Activated naive CD4-positive, alpha-beta T cell treated with anti-CD3 and anti-CD28 coated beads, Interleukin-2, amount 50 U/mL, for 16 hours (primary cell): ENCODE measurements at places on chromosomes 1 and 21.

DNA sequence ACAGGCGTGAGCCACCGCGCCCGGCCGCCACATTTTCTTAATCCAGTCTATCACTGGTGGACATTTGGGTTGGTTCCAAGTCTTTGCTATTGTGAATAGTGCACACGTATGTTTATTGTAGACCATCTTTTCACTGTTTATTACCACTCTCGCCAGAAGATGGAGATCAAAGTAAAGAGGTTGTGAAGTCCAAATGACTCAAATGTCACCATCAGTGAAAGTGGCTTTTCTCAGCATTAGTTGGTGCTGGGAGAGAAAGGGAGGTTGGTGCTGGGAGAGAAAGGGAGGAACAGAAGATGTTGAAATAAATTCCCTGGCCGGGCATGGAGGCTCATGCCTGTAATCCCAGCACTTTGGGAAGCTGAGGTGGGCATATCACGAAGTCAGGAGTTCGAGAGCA is 10.4 kb upstream of the UHMK1 start:
- no peak for DNase-seq

DNA sequence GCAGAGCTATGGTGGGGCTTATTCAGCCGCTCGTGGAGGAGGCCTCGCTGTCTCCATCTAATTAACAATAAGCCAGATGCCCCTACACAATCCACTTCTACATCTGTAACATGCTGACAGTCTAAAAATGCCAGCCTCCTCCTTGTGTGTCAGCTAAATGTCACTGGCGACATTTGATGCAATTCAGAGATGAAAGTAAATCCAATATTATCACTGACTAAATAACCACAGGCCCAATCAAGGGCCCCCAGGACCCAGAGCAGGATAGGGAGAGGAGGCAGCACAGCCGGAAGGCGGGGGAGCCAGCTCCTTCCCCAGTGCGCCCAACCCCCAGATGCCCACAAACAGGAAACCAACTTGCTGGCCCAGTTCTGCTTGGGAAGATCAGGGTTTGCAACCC is 76.6 kb downstream of the DMRTA2 start:
- DNase-seq = no peak

- no peak for DNase-seq
Observed at GRCh38 chr1:150813028-150813707, 5.1 kb upstream of the CTSK start.

DNA sequence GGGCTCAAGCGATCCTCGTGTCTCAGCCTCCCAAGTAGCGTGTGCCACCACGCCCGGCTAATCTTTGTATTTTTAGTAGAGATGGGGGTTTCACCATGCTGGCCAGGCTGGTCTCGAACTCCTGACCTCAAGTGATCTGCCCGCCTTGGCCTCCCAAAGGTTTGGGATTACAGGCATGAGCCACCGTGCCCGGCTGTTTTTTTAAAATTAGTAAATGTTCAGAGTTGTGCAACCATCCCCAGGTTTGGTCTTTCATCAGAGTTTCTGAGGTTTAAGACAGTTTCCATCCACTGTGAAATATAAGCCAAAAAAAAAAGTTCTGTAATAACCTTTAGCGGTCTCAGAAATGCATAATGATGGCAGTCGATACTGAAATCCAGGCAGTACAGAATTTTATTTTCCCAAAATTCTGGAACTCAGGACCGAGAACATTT is 550 bp upstream of the SYT11 start:
- peak; percentile 12 for DNase-seq

- DNase-seq = no peak
Observed at GRCh38 chr1:72227667-72228066, 54.7 kb downstream of the NEGR1 start.

DNA sequence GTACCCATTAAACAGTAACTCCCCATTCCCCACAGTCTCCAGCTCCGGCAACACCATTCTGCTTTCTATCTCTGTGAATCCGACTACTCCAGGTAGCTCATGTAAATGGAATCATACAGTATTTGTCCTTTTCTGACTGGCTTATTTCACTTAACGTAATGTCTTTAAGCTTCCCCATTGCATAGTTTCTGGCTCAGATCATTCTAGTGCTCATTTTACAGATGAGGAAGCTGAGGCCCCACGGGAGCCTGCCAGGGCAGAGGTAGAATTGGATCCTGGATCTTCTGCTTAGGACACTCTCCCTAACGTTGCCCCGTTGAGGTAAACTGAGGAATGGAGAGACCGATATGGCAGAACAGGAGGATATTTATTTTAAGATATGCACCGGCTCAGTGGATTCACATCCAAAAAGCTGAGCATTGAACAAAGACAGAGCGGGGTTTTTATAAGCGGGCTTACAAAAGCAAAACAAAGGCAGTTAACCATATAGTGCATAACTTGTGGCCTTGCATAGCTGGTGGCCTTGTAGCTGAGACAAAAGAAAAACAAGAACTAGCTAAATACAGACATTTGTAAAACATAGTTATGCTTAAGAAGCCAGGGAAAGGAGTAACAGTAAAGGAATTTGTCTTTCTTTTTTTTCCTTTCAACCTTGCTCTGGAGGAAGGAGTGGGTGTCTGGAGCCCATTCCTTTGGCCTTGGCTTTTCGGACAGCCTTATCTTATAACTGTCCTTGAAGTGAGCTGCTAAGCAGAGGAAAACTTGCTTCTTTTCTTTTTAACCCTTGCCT is 15.3 kb upstream of the KLHDC8A start:
- DNase-seq = no peak

DNA sequence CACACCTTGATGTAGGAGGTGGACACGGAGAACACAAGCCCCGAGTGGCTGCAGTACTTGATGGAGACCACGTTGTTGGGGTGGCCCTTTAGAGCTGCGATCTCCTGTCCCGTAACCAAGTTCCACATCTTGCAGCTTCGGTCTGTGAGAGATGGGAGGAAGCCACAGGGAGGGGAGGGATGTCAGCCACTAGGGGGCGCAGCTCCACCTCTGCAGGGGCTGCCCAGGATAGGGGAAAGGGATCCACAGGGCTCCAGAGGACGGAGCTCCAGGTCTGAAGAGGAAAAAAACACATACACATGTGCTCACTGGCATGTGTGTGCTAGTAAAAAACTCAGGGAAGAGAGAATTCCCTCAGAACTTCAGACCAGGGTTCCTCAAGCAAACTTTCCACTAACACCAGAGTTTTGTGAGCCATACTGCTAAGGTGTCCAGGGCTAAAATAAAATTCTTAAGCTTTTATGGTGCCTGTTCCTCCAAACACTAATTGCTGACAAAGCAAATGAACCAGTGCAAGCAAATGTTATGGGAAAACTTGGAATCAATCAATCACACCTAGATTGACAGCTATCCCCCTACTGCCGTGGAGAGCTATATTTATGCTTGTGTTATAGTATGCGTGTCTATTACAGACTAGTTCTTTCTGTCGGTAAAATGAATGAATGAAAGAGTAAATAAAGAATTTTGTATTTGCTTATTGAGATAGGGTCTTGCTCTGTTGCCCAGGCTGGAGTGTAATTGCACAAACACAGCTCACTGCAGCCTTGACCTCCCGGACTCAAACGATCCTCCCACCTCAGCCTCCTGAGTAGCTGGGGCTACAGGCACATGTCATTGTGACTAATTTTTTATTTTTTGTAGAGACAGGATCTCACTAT is 43.7 kb downstream of the KIF21B start:
- DNase-seq = peak; percentile 65

DNA sequence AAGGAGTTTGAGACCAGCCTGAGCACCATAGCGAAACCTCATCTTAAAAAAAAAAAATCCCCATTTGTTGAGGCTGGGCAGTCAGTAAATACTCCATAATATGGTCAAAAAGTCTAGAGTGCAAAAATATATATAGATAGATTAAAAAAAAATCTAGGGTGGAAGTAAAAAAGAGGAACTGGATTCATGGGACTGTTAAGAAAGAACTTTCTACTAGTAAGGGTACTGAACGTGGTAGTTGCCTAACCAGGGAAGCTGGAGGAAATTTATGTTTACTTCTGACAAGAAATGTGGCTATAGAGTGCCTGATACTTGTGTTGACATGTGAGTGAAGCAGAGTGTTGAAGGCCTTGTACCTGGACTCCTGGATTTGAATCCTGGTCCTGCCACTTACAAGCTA is 265.9 kb upstream of the FAM78B start:
- DNase-seq = no peak

- DNase-seq = no peak
Observed at GRCh38 chr1:173415490-173415889, 61.6 kb upstream of the PRDX6 start.

DNA sequence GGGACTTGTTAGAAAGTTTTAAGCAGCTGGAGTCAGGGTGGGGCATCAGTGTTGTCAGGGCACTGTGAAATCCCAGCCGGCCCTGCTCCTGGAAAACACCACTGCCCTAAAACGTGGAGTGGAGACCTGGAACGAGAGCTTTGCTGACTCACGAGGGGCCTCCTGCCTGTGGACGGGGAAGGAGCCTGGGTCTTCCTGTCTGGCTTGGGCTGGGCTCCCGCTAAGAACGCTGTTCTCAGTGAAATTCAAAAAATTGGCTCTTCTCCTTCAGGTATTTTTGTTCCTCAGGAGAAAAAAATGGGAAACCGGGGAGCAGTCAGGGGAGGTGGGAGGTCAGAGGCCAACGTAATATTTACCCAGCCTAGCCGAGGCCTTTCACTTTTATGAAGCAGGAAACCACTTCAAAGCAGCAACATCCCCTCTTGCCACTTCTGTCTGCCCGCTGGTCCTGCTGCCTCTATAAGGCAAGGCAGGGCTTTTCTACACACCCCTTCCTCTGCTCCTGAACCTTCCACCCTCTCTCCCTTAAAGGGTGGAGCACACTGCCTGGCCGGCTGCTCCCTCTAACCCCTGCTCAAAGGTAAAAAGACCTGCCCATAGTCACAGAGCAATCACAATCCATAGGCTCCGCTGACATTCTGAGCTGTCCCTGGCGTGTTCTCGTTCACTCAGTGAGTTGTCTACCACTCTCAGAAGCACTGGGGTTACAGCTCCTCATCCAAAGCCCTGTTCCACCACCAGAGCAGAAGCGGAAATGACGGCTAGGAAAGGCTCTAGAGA is 8.0 kb downstream of the PLXNA2 start:
- no peak for DNase-seq

DNA sequence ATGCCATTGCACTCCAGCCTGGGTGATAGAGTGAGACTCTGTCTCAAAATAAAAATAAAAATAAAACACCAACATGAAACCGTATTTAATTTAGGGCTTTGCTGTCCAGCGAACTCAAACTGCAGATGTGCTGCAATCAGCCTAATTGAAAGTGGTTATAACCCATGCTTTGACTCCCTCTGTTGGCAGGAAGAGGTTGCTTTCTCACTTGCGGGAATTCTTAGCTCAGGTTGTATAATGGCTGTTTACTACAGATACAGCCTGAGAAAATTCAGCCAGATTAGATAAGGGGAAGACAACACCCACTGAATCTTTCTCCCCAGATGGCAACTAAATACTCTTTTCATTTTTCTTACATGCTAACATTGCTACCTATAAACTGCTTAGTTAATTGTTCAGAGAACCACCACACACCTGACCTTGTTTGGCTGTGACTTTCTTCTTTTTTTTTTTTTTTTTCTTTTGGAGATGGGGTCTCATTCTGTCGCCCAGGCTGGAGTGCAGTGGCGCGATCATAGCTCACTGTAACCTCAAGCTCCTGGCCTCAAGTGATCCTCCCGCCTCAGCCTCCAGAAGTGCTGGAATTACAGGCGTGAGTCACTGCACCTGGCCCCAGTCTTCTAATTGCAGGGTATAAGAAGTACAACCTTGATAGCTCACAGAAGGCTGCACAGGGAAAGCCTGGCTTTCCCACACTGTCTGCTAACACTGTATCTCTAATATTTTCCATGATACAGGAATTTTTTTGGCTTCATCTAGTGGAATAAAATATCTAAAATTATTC is 34.6 kb downstream of the DNTTIP2 start:
- DNase-seq = peak; percentile 15

GRCh38 chr1:155073377-155074242 is 5.0 kb upstream of the EFNA3 start:
- DNase-seq = no peak

GRCh38 chr1:51919684-51920083 is 41.2 kb upstream of the NRDC start:
- DNase-seq = no peak

GRCh38 chr1:205588636-205589035 is 43.2 kb downstream of the ELK4 start:
- DNase-seq = no peak

GRCh38 chr1:47439017-47439818 is 1.4 kb downstream of the FOXD2 start:
- DNase-seq = no peak

GRCh38 chr1:175343945-175344344 is 151.4 kb upstream of the KIAA0040 start:
- no peak for DNase-seq

- DNase-seq = no peak
Observed at GRCh38 chr1:38179483-38179882, 132.9 kb upstream of the POU3F1 start.

DNA sequence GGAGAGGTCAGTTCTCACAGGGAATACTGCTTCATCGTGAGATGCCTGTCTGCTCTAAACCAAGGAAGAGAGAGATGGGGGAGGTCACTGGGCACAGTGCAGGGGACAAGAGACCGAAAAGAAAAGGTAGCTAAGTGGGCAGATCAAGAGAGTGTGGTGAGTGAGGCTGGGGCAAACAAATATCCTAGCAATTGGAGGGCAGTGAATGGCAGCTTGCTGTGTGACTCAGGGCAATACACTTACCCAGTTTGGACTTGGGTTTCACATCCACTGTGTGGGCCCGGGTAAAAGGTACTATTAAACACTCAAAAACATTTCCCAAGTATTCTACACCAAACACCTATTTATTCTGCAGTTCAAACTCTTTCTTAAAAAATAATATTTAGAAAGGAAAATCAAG is 10.2 kb downstream of the PLXNA2 start:
- DNase-seq = no peak

DNA sequence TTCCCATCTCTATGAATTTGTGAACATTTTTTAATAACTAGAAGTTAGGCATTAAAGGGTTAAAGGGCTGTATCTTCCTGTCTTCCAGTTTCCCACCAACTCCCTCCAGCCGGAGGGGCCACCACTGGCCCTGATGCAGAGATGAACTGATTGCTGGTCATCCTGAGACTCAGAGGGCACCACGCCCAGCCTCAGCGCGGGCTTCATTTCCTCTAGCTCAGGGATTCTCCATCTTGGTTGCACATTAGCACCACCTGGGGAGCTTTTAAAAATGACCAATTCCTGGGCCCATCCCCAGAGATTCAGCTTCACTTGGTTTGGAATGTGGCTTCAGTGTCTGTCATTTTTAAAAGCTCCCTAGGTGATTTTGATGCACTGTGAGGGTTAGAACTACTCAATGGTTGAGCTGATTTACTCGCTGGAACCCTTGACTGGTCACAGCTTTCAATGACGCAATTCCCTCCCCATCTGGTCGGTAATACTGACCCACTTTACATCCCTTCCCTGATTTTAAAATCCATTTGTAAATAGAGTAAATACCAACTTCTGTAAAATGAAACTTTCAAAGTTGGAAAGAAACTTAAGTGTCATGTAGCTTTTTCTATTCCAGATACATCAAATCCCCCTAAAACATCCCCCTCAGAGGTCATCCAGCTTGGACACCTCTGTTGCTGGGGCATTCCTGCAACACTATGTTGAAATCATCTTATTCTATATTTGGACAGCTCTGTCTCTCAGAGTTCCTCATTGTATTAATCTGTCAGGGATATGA is 5.1 kb downstream of the NAV1 start:
- DNase-seq = no peak

GRCh38 chr1:202365092-202365815 is 16.8 kb downstream of the PPP1R12B start:
- DNase-seq = no peak
